Sigmoid colon (tissue), 7 donors: ENCODE measurements at places on chromosomes 4 and X. TPM values are rescaled to one million over a fixed set of nuclear protein-coding genes. Genes with fewer than 3 reads are reported as not detected.

- peaks cover 54% of the 10 kb centered on the region for H3K36me3 ChIP-seq
- H3K27ac ChIP-seq = no peak overlapping the region
- H3K27me3 ChIP-seq = no peaks in the 10 kb centered on the region
- H3K4me1 ChIP-seq = no peaks in the 10 kb centered on the region
- H3K4me3 ChIP-seq = no peak overlapping the region
- DNase-seq = no peak
Measured at GRCh38 chrX:1389993-1390285, 2.0 kb downstream of the SLC25A6 start.

GRCh38 chr4:85029453-85029852 is 63.0 kb upstream of the WDFY3 start:
- no peak overlapping the region for H3K27ac ChIP-seq
- no peak overlapping the region for H3K4me3 ChIP-seq
- no peak for DNase-seq
- H3K27me3 ChIP-seq = no peaks in the 10 kb centered on the region
- no peaks in the 10 kb centered on the region for H3K36me3 ChIP-seq

The UGT2B11 gene
- not detected for total RNA-seq

DNA sequence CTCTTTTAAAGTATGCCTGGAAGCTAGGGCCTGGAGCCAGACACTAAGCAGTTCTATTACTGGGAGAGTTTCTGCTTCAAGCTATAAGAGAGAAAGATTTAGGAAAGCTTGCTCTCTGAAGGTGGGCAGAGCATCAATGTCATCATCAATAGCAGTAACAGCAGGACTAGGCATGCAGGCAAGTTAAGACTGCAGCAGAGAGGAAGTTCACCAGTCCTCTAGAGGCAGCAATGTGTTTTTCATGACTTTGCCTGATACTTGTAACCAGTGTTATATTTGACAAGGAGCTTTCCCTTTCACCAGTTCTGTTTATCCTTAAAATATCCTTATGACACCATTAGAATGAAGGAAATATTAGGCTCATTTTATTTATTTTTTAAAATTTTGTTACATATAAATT is 237.9 kb downstream of the KCTD8 start:
- DNase-seq = no peak
- no peaks in the 10 kb centered on the region for H3K36me3 ChIP-seq
- H3K27ac ChIP-seq = no peak overlapping the region
- H3K4me1 ChIP-seq = no peaks in the 10 kb centered on the region
- H3K4me3 ChIP-seq = no peak overlapping the region
- H3K27me3 ChIP-seq = no peaks in the 10 kb centered on the region

The NHS gene
- 22.7 TPM for total RNA-seq

The SATL1 gene
- not detected for total RNA-seq
